ENCODE measurements at places on chromosomes 5 and 9.

DNA sequence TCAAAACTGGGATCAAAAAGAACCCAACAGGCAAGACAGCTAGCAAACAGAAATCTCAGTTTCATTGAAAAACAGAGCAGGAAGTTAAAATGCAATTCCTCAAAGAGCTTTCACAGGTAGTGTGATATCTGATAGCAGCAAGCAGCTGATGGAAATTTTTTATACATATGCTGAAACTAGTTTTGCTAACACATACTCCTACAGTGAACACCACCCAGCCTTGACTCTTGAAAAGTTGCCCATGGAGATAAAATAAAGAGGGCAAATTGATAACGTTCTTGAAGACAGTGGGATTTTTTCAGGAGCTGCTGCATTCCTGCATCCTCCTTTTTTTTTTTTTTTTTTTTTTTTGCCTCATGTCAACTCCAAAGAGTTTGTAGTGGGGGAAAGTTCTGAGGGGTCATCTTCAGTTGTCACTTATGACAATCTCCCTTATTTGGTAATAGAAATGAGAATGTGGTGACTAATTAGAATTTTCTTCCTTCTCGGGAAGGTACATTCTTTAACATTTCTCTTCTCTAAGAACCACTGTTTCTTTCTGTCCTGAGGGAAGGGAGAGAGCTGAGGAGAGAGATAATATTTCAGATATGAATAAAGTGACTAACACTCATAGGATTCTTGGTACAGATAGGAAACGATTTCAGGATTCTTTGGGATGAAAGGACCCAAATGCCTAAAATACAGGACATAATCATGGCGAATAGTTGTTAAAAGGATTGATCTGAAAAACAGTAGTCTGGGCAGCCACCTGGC lies 24.6 kb downstream of the SH3RF2 start:
- no peak for DNase-seq

DNA sequence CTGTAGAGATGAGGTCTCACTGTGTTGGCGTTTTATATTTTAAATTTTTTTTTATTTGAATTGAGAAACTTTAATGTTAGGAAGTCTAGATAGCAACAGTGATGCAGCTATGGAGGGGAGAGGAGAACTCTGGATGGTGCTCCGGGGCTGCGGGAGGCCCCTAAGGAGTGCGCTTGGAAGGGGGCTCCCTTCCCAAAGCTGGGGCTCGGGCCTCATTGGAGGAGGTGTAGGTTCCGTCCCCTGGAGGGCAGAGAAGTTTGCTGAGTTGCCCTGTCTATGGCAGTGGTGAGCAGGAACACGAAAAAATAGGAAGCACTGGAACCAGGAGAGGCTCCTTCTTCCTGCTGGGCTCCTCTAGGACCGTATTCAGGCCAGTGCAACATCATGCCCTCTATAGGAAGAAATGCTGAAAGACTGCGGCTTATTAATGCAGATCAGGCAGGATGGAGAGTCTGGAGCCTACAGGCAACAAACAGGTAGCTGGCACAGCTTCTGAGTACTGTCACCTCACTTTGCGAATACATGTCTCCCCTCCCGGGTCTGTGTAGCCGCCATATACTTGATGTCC lies 16.1 kb downstream of the AHRR start:
- DNase-seq, result peak; percentile 48

DNA sequence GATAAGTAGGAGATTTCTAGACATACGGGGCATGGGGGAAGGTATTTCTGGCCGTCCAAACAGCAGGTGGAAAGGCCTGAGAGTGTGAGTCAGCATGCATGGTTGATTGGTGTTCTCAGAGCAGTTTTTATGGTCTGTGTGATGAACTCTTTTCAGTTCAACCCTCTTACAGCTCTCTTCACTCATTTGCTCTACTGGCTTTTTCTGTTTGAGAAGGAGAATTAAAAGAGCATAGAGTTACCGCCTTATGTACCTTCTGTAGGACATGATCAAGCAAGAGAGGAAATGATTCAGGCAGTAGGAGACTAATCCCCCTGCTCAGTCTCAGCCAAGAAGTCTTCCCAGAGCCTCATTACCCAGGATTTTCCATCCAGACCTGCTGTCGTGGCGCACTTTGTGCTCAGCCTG lies 92.4 kb downstream of the PRDM6 start:
- peak; percentile 82 for DNase-seq

DNA sequence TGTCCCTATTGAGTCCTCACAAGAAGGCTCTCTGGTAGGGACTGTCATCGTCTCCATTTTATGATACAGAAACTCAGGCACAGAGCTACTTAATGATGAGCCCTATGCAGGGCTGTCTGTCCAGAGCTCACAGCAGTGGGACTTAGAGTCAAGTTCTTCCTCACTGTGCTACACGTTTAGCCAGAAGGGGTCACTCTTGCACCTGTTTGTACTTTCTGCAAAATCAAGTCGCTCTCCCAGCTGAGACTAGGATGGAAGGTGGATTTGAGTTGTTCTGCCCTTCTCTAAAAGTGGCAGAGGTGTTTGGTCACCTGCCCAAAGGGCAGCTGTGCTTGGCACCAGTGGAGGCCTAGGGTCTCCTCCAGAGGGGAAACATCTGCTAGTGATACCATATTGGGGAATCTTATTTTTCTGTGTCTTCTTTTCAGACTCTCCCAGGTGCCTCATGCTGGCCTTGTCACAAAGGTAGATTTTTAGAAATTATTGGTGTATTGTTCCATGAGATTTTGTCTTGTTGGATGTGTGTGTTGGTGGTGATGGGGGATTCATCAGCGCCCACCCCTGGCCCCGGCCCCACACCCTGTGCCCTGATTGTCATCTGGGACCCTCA lies 104.2 kb downstream of the PPARGC1B start:
- DNase-seq, result peak; percentile 91

GRCh38 chr9:113966394-113966793 lies 90.3 kb downstream of the ZNF618 start:
- no peak for DNase-seq
